GM19239 (cell line): ENCODE measurements at places on chromosomes 7 and 10.

DNA sequence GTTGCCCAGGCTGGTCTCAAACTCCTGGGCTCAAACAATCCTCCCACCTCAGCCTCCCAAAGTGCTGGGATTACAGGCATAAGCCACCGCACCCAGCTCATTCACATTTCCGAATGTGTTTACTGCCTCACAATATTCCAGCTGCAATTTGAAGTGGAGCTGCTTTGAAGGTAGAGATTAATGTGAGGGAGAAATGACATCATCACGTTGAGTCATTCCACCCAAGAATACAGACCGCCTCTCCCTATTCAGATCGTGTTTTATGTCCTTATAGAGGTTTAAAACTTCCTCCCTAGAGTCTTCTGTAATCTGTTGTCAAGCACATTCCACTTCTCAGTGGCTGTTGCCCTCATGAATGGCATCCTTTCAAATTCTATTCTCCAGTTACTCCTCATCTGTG, 100.4 kb upstream of the PDGFA start:
- DNase-seq, result no peak

- DNase-seq, result no peak
Observed at GRCh38 chr10:118343115-118343514, 991 bp upstream of the FAM204A start.

DNA sequence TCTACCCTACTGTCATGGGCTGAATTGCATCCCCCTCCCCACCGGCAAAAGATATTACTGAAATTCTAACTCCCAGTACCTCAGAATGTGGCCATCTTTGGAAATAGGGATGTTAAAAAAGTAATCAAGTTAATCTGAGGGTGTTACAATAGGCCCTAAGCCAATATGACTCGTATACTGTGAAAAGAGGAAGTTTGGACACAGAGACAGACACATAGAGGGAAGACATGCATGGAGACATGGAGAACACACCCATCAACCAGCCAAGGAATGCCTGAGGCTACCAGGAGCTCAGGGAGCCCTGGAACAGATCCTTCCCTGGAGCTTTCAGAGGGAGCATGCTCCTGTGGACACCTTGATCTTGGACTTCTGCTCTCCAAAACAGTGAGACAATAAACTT, 138.2 kb upstream of the ADO start:
- no peak for DNase-seq

DNA sequence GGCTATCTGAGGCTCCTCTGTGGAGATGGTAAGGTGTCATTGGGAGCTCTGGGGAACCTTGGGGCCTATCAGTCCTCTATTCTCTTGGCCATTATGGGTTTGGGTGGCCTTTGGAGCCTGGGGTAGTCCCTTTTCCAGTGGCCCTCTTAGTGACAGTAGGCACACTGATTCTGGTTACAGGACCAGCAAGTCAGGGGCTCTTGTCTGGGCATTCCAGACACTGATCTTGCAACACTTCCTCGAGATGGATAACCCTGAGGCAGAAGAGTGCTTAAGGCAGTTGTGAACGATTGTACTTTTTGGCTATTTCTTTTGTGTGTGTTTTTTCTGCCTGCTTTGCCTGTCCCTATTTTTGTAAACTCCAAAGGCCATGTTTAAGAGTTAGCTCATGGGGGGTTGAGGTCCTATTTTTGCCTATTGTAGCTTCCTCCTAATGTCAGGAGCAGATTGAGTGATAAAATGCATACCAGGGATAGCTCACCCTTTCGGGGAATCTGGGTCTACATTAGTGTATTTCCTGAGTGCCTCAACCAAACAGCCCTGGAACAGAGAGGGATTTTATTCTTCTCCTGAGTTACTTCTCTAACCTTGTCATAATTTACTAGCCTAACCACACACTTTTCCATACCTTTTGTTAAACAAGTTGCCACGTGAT, 61.2 kb downstream of the PRKAR2B start:
- DNase-seq, result no peak

DNA sequence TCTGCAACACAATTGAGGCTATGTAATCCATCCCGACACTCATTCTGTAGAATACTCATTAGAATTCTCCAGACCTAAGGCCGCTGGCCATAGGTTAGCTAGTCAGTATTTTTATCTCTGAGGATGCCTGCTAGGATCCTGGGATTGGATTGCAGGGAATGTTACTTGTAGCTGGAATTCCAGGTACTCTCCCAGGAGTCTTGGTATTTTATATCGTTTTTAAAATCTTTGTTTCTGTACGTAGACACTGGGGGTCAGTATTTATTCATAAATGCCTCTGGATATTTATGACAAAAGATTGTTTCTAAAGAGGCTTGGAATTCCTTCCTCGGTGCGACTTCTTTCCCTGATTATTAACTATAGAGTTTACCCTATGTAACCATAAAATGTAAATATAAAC, 40.1 kb downstream of the BPGM start:
- DNase-seq, result no peak

DNA sequence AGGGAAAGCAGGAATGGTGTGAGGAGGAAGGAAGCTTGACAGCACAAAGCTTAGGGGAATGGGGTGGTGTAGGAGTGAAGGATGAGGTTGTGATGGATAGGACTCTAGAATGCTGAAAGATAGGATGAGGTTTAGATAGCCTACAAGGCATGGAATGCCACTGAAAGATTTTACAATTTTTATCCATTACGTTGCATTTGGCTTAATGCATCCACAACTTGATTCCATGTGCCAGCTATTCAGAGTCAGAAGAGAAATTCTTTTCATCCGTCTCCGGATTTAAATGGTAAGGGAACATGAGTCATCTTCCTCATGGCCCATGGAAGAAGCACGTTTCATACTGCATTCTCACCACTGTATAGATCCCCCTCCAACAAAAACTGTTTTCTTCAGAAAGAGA, 212.4 kb upstream of the BMPER start:
- no peak for DNase-seq

- no peak for DNase-seq
Observed at GRCh38 chr10:58998924-58999713, 177.3 kb upstream of the PHYHIPL start.

DNA sequence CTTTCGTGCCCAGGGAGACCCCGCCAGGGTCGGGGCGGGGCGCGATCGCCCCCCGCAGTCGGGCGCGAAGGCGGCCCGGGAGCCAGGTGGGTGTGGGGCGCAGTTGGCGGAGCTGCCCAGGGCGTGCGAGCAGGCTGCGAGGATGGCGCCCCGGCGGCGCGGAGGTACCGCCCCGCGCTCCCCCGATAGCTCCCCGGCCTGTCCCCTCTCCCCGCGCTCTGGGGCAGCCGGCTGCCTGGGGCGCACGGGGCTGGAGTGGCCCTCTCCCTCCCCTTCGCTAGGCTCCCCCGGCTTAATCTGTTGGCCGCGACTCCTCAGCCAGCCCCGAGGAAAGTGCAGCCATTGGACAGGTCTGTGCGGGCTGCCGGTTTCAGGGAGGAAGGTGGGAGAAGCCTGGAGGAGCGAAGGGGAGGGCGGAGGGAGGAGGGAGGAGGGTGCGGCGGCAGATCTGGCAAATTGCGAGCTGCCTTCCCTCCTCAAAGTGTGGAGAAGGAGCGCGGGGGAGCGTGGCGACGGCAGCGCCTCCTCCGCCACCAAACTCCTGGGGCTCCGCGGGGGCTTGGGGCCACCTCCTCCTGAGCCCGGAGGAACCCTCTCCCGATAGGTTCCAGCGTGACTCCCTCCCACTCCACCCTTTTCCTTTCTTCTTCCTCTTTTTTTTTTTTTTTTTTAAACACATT, 361 bp upstream of the PLXDC2 start:
- DNase-seq, result no peak

DNA sequence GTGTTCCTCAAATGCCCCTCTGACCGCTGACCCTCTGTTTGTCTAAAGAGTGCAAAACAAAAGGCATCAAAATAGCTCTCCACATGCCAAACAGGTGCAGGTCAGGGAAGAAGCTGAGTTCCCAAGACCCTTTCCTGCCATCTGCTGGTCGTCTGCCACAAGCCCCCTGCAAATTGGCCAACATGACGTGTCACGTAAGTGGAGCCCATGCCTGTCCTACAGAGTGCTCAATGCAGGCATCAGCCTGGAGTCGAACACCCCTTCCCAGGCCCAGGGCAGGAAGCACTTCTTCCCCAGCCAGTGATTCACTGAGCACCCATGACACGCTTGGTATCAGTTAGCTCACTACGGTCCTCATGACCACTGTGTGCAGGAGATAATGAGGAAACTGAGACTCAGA, 14.1 kb downstream of the TMEM72 start:
- DNase-seq, result no peak

DNA sequence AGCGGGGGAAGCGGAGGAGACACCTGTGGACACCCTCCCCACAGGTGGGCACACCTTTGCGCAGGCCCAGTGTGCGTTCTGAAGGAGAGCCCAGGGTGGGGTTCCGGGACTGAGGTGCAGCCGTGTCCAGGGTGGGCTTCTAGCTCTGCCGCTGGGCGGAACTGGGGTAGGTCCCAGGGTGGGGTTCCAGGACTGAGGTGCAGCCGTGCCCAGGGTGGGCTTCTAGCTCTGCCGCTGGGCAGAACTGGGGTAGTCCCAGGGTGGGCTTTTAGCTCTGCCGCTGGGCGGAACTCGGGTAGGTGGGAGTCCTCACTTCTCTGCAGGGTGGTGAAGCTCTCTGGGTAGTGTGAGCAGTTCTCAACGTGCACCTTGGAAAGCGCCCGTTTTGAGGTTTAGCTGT, 78.7 kb downstream of the DNAJB6 start:
- no peak for DNase-seq

DNA sequence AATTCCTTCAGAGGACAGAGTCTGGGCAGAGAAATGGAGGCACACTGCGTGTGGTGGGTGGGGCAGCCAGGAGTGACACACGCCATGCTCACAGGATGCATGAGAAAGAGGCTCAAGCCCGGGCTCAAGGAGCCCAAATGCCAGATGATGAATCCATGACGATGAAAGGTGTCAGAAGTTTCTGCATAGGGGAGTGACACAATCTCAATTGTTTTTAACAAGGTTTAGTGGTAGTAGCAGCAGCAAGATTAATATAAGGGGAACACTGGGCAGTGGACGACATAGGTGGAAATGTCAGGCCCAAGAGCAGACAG, 126.1 kb downstream of the TNS3 start:
- DNase-seq, result no peak

- DNase-seq, result no peak
Observed at GRCh38 chr10:5776136-5776880, 36.9 kb downstream of the GDI2 start.

DNA sequence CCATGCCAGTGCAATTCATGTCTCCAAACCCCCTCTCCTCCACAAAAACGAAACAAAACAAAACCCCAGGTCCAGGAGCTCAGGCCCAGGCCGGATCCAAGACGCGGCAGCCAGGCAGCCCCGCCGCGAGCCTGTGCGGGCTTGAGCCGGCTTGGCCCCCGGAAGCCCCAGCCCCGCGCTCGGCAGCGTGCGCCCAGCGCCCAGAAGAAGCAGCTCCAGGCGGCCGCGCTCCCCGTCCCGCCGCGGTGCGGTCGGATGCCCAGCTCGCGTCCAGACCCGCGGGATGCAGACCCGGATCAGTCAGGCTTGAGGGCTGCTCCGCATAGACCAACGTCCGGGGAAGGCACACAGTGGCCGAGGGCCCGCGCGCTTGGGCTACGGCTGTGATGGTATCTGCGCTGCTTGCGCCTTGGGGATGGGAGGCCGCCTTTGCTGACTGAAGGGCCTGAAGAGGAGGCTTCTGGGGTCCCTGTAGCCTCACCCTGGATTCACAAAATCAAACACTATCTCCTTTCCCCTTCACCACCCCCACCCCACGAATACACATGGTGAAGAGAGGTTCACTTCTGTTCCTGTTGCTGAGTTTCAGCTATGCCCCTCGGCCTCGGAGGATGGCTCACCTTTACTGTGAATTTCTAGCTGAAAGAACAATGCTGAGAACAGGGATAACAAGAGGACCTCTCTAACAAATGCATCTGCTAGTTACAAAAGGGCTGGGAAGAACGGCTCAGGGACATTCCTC, 79.9 kb upstream of the EN2 start:
- no peak for DNase-seq

GRCh38 chr7:105261689-105262088, 127.0 kb downstream of the SRPK2 start:
- no peak for DNase-seq

- DNase-seq, result no peak
Observed at GRCh38 chr10:84510121-84510520, 181.7 kb downstream of the CCSER2 start.
